ENCODE measurements at places on chromosomes 11 and 22.
A peak's percentile ranks its signal among the peaks of the same experiment; 100 is the strongest.

- no peak for DNase-seq
These were observed 71.2 kb downstream of the PIWIL4 start for GRCh38 chr11:94638301-94638901.

DNA sequence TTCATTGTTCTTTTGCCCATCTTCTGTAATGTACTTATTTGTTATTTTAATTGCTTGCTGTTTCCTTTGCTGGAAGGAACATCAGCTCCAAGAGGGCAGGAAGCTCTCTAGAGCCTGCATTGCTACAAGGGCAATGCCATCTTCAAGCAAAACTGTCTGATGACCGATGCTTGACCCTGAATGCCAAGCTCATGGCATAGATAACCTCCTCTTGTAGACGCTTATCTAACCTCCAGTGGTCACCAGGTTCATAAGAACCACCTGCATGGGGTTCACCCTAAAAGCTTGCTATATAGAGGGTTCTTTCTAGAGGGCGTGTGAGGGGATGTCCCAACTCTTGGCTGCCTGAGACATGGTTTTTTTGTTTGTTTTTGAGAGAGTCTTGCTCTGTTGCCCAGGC, 16.5 kb downstream of the FADS3 start:
- peak; percentile 42 for DNase-seq

DNA sequence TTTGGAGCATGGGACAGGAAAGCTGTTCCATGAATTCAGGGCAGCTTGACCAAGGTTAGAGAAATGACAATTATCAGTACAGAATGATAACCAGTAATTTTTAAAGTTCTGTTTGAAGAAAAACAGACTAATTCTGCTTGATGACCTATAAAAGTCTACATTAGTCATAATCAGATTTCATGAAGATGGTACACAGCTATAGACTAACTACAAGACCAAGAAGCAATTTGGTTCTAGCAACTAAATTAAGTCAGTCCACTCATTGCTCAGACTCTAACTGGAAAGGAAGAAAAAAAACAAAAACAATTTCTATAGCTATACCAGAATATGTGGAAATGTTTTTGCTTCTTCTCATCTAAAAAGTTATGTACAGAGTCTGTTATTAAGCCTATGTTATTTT, 24.9 kb downstream of the MRTFA start:
- no peak for DNase-seq

DNA sequence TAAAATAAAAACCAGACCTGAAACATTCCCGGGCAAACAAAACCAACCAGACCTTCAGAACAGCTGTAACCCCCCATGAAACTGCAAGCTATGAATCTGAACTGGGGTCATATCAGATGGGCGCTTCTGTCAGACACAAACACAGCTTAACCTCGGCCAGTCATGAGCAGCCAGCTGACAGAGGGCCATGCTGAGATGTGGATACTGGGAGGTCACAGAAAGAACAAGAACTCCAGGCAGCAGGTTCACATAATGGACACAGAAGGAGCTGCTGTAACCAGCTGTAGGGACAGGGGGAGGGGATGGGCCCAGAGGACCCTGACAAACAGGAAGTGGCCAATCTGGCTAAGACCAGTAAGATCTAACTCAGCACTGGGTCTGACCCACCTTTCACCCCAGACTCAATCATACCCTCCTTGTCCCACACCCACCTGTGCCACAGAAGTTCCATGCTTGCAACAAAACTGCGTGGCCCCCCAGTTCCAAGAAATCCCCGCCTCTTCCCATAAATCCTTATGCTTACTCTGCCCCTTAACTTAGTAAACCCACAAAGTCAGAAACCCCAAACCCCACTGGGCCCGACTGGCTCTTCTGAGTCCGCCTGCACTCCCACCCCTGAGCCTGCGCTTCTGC, 4.0 kb downstream of the APOL4 start:
- DNase-seq = peak; percentile 4

GRCh38 chr22:23187211-23187610, 6.9 kb downstream of the BCR start:
- no peak for DNase-seq

DNA sequence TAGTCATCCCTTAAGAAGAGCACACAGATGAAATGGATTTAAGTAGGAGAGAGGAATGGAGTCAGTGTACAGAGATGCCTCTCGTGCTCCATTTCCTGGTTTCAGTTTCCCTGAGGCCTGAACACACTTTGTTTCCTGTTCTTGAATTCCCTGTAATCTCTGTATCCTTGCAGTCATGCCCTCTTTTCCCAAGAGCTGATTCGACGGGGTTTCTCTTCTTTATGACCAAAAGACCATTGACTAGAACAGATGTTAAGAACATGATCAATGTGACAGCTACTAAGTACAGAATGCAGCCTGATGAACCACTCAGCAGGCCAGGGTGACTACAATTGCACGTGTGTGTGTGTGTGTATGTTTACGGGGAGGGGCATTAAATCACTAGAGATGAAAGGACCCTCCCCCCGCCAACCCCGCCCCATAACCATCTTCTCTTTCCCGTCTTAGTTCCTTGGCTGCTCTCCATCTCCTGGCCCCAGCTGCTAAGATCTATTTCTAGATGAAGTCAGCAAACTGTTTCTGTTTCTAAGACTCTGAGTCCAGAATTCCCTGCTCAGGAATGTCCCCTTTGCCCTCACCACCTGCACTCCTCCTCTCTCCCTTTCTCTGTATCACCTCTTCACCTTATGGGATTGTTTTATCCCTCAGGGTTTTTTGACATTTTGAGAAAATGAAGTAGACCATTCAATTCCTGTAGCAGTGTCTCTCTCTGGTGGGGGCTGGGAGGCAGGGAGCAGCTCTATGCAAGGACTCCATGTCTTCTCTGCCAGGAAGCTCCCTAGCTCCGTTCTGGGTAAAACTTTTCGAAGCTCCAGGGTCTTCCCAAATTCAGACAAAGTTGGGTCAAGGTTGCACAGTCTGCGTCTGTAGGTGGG, 26.0 kb downstream of the SLC22A6 start:
- DNase-seq = peak; percentile 70

GRCh38 chr22:25564979-25565677, 653 bp downstream of the GRK3 start:
- DNase-seq = no peak

DNA sequence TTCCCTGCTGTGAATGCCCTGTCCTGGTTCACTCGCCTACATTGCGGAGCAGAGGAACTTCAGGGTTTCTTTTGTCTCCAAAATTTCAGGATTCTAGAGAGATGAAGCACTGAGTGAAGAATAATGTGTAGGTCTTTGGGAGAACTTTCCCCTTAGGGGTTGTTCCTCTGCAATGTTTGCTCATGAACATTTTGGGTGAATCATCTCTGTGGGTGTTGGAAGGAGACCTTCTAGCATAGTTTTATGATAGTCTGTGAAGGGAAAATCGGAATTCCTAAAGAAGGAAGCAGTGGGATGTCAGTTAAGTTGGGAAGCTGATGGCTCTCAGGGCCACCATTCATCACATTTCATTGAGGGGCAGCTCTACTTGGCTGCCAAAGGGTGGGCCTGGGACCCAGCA, 64.8 kb downstream of the MIAT start:
- no peak for DNase-seq

DNA sequence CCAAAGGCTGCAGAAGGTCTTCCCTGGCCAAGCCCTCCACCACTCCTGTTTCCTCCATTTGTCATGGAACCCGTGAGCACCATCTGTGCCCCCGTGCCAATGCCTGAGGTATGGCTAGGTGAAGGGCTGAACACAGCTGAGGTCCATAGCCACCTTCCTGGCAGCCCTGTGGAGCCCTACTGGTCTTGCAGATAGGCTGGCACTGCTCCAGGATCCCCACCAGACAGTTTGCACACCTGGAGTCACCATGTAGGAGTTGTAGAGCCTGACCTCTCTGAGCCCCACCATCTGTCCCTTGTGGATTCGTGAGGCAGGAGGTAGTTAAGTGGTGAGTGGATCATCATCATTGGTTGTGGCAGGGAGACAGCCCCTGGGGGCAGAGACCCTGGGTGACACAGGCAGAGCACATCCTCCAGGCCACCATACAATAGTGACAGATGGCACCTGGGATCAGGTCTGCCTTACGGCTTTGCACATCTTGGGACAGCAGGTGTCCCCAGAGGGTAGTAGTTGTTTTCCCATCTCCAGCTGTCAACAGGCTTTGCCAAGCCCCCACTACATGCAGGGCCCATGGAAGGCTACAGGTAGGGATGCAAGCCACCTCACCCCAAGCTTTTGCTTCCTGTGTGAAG, 52.5 kb upstream of the SUSD2 start:
- no peak for DNase-seq

Measured in A172 (cell line).